HL-60 (cell line): ENCODE measurements at places on chromosomes 2 and 18.

DNA sequence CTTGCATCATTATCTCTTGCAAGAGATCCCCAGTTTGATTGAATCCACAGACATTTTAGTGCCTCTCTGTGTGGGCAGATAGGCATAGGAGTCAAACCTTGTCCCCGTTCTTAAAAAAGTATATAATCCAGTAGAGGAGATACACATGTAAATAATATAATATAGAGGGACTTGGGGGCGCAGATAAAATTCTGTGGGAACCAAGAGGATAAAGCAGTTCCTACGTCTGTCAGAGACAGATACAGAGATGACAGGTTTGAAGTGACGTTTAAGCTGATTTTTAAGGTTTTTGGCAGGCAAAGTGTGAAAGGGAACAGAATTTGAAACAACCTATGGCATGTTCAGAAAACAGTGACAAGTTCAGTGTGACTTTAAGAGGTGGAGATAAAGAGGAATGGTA is 63.1 kb downstream of the CAB39 start:
- no peak for DNase-seq

GRCh38 chr2:16350211-16350610 is 315.4 kb downstream of the CYRIA start:
- DNase-seq: no peak

DNA sequence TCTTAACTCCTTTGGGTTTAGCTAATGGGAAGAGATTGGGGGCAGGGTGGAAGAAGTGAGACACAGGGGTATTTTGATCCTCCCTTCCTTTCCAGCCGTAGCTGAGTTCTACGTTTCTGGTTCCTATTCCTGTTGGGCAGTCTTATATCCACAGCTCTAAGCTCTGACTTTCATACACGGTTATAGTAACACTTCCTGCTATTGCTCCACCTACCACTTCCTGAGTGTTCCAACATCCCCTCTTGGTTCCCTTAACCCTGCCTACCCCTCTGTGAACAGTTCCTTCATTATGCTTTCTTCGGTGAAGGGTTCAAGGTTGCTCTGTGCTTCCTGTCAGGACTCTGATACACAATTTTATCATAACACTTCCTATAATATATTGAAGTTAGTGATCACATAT is 205.1 kb downstream of the DNAH7 start:
- peak; percentile 10 for DNase-seq

DNA sequence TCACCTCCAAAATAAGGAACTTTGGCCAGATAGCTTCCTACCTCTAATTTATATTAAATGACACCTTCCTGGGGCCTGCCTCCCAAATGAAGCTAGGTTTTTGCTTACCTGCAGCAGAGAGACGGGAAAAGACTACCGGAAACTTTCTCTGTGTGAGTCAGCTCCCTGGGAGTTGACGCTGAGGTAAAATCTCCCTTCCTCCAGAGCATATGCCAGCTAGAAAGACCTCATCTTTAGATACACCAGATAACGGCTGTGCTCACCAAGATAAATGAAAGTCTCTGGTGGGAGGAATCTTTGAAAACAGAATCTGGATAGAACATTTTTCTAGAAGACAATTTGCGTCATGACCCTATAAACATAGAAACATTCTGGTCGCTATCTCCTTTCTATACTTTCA is 99.7 kb upstream of the RFX8 start:
- no peak for DNase-seq

- no peak for DNase-seq
These were observed 656.5 kb downstream of the SUCLG1 start for GRCh38 chr2:83802604-83803003.

DNA sequence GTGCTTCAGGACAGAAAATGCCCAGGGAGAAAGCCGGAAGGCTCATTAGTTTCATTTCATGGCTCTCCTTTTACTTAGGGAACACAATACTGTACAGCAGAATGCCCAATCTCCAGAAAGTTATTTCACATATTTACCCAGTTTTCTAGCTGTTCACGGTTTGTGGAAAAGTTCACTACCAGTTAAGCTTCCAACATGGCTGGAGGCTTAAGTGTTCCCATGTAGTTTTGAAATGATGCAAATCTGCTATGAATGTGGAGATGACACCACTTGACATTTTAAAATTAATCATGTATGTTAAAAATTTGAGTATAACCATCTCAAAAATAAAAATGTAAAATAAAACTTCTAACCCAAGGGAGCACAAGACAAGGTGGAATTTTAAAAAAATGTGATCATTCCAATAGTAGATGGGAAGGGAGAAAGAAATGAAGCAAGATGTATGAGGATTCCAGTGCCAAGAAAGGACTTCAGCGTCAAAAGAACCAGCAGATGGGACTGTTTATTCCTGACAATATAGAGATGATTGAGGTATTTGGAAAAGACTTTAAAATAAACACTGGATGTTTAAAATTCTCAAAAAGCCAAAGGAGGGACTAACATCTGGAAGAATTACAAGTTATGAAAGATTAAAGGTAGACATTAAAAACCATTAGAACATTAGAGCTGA is 60.9 kb upstream of the OSR1 start:
- DNase-seq: no peak

DNA sequence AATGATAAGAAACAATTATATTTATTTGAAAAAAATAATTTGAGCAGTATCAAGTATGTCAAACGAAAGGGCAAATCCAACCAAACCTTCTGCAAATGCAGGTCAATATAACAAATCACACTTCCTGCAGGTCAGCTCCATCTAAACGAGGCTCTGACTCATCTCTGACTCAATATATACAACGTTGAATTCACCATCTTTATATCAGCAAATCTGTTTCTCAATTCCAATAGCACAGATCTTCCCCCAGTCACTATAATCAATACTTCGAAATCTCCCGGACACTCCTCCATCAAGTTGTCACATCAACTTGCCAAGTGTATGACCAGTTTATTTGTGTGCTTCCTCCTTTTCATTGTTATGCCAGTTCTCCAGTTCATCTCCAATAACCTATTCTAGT is 388.9 kb downstream of the ZEB2 start:
- no peak for DNase-seq

GRCh38 chr18:24934258-24934932 is 417.6 kb downstream of the ZNF521 start:
- no peak for DNase-seq
